ENCODE measurements at places on chromosomes 6 and 20. TPM values are rescaled to one million over a fixed set of nuclear protein-coding genes. Genes with fewer than 3 reads are reported as not detected.

The HNF4A gene
- total RNA-seq: 23.6 TPM

The PRL gene
- total RNA-seq: not detected

The MUC21 gene
- total RNA-seq: not detected

The FAM83C gene
- total RNA-seq: 0.09 TPM

The SLC17A4 gene
- total RNA-seq: not detected

The HAO1 gene
- total RNA-seq: not detected

The EHMT2 gene
- 29.8 TPM for total RNA-seq
